ENCODE measurements at places on chromosomes 6 and 20. TPM values are rescaled to one million over a fixed set of nuclear protein-coding genes. Genes with fewer than 3 reads are reported as not detected.

PHF3 gene
- polyA plus RNA-seq: 40.9 TPM

KIAA1755 gene
- polyA plus RNA-seq: 9.4 TPM

NRSN1 gene
- not detected for polyA plus RNA-seq

PLCB4 gene
- 5.0 TPM for polyA plus RNA-seq

HUS1B gene
- not detected for polyA plus RNA-seq

FAM217A gene
- 0.57 TPM for polyA plus RNA-seq

GPR6 gene
- polyA plus RNA-seq: not detected

- no peak for DNase-seq
Measured at GRCh38 chr20:51862796-51863195, 60.5 kb upstream of the SALL4 start.

GRCh38 chr6:11253594-11253993 lies 21.1 kb upstream of the NEDD9 start:
- no peak for DNase-seq

DNA sequence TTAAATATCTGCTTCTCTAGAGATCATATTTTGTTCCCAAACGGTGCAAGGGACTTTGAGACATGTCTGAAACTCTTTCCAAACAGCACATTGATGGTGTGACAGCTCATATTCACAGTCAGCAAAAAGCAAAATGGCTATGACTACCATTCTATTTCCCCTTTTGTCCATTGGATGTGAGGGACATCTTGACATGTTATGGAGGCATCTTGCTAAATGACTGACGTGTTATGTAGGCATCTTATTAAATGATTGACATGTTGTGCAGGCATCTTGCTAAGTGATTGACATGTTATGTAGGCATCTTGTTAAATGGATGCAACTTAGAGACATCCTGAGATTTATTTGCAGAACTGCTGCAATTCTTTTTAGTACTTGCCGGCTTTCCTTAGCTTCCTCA lies 255.8 kb downstream of the DLL1 start:
- DNase-seq: no peak

DNA sequence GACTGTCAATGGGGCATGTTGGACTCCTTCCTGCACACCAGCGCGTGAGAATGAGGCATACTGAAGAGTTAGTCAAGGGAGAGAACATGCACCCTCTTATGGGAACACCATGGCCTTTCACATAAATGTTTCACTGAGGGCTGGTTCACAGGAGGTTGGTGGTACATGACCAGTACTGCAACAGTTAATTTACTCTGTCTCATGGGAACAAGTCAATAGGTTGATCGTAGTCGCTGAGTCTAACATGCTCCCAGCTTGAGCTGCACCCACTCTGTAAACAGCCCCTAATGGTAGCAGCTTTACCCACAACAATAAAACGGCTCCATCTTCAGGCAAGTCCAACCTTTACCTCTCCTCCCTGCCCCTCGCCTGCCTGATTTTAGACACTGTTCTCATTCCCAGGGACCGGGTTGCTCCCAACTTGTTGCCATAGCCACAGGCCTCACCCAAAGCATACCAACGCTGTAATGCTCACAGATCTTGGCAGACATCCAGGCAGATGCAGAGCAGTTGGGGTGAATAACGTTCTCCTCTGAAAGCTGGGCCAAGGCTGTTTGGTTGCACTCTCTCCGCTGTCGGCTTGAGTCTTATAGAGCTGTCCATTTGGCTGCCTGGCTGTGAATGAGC lies 111.3 kb downstream of the LY86 start:
- DNase-seq: peak; percentile 84

DNA sequence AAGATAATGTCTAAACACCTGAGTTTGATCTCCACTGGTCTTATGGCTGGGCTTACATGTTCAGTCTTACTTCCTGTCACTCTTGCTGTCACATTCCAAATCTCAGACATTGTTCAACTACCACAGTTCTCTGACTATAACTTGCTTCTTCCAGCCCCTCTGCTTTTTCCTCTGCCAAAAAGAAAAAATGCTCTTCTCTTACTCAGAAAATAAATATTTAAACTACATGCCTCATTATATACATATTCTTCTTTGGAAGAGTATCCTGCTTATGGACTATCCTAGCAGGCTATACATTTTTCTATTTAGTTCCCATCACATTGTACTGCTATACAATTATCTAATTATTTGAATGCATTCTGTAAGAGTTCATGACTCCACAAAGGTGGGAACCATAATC lies 175.4 kb downstream of the TBC1D32 start:
- no peak for DNase-seq

- DNase-seq: no peak
Measured at GRCh38 chr6:11214901-11215300, 17.6 kb downstream of the NEDD9 start.

- DNase-seq: no peak
Measured at GRCh38 chr6:444653-445275, 53.2 kb downstream of the IRF4 start.

- DNase-seq: no peak
Measured at GRCh38 chr6:140718021-140718420, 1343.6 kb upstream of the CITED2 start.

GRCh38 chr6:107689951-107690642 lies 134.0 kb downstream of the SCML4 start:
- peak; percentile 74 for DNase-seq

GRCh38 chr6:143936778-143937667 lies 71.0 kb downstream of the PLAGL1 start:
- no peak for DNase-seq

All from muscle of arm (tissue), 14 donors.